ENCODE measurements at places on chromosomes 2 and 18.

DNA sequence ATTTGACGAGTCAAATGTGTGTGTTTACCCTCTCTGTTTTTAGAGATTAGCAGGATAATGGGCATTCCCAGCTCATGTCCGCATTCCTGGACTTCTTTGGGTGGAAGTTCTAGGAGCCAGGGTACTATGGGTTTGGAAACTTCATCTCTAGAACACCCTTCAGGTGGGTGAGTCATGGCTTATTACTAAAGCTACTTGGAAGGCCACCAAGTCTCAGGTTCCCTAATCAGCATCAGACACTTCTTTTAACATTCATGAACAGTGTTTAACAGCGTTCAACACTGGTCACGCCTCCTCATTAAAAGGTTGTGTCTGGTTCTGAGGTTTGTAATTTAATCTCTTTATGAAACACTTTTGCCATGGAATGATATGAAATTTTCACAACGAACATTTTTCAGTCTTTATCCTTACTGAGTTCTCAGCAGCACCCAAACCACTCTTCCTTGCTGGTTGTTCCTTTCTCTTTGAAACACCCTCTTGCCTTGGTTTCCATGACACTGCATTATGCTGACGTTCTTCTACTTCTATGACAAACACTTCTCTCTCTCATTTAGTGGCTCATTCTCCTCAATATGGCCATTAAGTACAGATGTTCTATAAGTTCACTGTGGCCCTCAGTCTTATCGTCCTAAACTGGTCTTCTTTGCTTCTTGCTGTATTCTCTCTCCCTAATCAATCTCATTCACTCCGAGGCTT, 49.3 kb downstream of the MMADHC start:
- DNase-seq: no peak

- no peak for DNase-seq
These were observed 18.2 kb downstream of the ERCC3 start for GRCh38 chr2:127275789-127276188.

GRCh38 chr2:1975060-1975459, 230.7 kb upstream of the PXDN start:
- DNase-seq: no peak

DNA sequence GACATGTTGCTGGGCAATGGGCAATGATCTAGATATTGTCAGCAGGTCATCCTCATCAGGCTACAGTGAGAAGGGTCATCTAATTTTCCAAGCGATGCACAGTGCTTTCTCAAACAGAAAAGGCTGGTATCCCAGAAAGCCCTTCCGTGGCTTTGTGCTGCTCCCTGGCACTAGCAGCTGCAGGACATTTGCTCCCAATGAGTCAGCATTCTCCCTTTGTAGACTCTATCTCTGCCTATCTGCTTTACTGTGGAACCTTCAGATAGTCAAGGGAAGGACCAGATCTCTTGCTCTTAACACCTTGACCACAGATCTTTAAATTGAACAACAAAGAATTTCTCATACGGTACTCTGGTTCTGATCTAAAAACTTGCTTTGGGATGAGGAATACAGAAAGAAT, 101.4 kb downstream of the CDH2 start:
- no peak for DNase-seq

- no peak for DNase-seq
These were observed 7.8 kb downstream of the NCL start for GRCh38 chr2:231456295-231457004.

DNA sequence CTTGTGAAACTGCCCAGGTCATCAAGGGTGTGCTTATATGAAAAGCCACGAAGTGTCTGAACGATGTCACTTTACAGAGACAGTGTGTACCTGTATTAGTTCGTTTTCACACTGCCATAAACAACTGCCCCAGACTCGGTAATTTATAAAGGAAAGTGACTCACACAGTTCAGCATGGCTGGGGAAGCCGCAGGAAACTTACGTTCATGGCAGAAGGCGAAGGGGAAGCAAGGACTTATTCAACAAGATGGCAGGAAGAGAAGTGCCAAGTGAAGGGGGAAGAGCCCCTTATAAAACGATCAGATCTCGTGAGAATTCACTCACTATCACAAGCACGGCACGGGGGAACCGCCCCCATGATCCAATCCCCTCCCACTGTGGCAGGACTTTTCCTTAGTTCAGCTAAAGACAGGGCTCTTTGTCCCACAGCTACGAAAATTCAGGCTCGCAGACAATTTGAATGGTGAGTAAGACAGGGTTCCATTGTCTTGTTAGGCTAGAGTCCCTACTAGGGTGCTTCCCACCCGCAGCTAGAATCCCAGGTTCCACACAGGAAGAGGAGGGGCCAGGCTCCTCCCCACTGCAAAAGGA, 20.1 kb downstream of the TMEM177 start:
- no peak for DNase-seq

DNA sequence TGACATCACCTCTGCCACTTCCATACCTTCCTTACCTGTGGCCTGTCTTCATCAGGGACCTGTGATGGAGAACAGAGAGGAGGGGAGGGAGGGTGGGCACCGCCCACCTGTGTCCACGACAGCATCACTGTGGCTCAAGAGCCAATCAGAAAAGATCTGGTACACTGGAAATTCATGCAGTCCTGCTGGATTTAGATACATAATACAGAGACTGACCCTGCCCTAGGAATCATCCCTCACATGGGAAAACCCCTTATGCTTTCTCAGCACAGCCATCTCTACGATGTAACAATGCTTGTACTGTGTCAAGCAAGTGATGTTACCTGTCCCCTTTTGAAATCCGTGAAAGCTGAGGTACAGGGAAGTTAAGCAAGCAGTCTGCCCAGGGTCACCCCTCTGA, 145.6 kb upstream of the EPAS1 start:
- DNase-seq: no peak

DNA sequence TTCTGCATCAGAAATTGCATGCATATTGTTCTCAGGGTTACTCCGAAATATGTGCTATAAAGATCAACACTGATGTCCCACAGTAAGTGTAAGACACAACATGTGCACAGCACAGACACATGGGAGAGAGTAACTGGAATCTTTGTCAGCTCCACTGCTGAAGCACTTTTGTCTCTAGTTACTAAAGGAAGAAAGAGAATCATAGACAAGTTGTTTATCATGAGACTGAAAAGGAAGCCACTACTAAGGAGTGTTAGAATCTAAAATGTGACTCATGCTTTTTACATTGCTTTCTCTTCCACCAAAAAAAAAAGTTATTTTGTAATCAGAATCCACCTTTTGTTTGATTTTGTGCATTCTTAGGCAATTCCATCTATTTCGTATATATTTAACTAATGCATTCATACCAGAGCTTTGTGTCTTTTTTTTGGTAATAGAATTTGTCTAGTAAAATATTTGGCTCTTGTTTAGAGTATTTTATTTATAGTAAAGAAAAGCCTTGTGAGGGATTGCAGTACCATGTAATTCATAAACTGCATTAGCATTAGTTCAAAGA, 502.4 kb downstream of the FBXO15 start:
- no peak for DNase-seq

GRCh38 chr2:72619626-72620025, 206.2 kb downstream of the EXOC6B start:
- DNase-seq: no peak

DNA sequence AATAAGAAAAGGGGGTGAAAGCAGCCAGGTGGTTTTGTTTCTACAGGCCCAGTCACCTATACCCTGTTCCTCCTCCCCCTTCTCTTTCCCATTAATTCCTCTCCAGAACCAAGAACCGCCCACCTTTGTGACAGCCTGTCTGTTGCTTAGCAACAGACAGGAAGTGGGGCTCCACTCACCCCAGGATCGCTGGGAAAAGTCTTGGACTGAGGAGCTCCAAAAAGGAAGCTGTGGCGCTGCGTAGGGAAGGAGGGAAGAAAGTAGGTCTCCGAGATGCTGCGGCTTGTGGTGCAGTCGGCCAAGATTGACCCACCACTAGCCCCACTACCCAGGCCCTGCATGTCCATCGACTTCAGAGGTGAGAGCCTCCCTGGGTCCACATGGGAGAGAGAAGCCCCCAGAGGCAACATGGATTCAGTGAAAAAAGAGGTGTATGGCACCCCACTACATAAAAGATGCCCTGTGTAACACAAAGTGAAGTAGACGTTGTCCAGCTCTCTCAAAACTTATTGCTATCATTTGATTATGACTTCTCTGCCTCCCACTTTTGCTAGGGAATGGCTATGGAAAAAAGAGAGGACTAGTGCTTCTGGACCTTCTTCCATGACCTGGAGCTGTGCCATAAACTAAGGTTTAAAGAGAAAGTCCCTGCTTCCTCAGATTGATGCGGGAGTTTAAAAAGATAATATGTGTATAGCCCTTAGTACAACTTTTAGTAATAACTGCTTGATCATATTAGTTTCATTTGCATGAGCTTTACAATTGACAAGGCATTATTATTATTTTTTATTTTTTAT, at the start of gene FER1L5:
Gene FER1L5, plus strand, starts transcription at position 201 of the 797 bp plus-strand sequence. Its CDS starts 73 bp downstream, at position 274.
- no peak for DNase-seq

- no peak for DNase-seq
These were observed 205.0 kb downstream of the UXS1 start for GRCh38 chr2:105989070-105989469.

- DNase-seq: no peak
These were observed 30.6 kb downstream of the MYO7B start for GRCh38 chr2:127566139-127566417.

DNA sequence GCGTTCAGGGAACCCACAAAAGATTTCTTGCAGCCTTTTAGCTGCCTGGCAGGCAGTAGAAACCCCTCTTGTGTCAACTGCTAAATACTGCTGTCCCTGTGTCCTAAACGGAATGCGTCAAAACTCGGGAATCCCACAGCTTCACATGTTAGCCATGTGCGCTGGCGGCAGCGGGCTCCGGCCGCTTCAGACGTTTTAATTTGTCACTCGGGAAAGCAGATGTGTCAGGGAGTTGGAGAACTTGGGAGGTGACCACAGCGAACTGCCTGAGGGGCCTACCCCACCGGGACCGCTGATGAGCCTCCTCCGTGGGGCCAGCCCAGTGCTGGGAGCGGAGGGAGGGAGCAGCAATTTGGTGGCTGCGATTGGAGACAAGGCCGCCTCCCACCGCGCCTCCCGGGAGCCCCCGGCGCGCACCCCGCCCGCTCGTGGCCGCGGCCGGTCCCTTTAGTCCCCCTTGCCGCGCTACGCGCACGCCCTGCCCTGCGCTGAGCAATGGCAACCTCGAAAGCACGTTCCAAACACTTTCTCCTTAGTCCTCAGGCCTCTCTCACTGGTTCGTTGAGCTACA, 146.1 kb upstream of the SATB2 start:
- DNase-seq: no peak

DNA sequence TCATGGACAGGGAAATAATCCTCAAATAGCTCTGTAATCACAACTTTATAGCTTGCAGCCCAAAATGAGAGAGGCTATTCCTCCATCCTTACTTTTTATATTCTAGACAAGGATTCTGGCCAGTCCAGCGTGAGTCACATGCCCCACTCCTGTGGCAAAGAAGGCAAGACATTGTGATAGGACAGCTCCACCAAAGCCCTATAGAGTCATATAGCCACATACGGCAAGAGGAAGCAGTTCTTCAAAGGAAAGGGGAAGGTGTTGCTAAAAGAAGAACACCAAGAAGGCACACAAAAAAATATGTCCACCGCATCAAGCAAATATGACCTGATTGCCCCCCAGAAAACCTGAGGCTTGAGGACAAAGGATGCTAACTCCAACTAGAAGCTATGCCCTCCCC, 3.4 kb upstream of the GFPT1 start:
- no peak for DNase-seq

DNA sequence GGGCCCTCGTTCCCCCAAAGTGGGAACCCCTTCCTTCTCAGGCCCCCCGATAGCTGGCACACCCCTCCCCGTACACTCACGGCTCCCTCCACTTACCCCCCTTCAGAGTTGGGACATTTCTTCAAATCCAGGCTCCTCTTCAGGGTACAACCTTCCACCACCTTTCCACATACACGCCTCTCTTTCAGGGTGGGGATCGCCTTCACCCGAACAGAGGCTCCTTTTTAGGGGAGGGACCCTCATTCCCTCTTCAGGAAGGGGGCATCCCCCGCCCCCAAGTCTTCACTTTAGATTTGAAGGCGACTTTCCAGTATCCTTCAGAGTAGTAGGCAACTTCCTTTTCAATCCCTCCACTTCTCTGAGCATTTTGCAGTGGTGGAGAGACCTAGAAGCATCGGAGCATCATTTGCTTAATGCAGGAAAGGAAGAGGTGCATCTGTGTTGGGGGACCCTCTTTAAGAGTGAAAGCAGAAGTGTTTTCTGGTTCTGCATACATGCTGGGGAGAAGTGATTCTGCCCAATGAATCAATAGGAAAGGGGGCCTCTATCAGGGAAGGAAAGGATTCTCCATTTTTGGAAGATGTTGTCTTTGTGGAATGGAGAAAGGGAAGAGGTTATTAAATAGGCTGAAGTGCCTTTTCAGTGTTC, 845 bp downstream of the EML4 start:
- DNase-seq: no peak

DNA sequence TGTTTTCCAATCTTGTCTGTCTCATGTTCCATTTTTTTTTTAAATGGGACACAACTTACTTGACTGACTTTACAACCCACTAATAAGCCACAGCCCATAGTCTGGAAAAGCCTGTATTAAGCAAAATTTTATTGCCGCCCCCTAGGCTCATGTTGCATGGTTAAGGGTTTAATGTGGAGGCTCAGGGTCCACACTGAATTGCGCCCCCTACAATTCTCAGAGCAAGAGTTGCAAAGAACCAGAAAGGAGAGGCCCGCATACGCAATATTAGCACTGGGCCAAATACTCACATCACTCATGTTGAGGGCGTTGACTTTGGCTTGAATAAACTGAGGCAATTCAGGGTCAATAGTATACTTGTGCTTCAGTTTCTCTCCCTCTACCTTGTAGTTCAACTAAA, 65.5 kb downstream of the NEB start:
- DNase-seq: no peak

DNA sequence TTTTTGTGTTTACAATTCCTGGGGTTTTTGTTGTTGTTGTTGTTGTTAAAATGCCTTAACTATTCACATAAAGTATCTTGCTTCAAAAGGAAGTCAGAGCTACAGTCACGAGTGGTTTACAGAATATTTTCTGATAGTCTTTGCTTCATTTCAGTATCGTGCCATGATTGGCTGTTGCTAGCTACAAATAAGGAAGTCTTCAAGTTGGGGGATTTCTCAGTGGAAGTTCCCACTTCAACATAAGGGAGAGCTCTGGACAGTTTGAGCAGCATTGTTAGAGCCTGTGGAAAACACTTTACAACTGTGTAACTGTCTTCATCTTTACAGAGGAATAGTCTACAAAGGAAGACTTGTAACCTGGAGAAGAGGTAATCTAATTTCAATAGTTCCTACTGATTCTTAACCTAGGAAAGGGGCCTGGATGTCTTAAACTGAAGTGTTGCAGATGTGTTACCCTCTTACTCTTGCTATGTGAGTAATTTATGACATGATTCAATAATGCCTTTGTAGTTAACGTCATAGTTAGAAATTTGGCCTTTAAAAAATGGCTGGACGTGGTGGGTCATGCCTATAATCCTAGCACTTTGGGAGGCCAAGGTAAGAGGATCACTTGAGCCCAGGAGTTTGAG, 23.4 kb upstream of the TANK start:
- DNase-seq: peak; percentile 46

- no peak for DNase-seq
These were observed 9.3 kb upstream of the SNORC start for GRCh38 chr2:232860593-232861241.

All from effector memory CD8-positive, alpha-beta T cell (primary cell).